ENCODE measurements at places on chromosomes 1 and 21. TPM values are rescaled to one million over a fixed set of nuclear protein-coding genes. Genes with fewer than 3 reads are reported as not detected.
A peak's percentile ranks its signal among the peaks of the same experiment; 100 is the strongest.

The SGIP1 gene
- 0.15 TPM for total RNA-seq

The MECR gene
- 42.9 TPM for total RNA-seq

The AIRE gene
- total RNA-seq: not detected

The WNT4 gene
- 1.5 TPM for total RNA-seq

The DEPDC1 gene
- 61.9 TPM for total RNA-seq

The MAEL gene
- not detected for total RNA-seq

The RGS21 gene
- total RNA-seq: not detected

The RNF186 gene
- total RNA-seq: not detected

DNA sequence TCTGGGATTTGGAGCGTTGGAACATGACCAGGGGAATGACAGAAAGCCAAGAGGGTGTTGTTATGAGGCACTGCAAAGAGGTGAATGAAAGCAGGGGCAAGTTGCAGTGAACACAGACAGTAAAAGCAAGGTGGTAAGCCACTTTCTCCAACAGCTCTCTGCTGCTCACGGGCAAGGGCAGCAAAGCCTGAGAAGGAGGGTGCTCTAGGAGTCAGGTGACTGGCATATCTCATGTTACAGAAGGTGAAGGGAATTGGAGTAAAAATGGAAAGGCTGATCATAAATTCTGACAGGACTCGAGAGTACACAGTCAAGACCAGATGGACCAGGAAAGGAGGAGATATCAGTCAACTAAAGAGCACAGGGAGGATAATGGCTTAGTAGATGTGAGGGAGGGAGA lies 14.5 kb downstream of the VAV3 start:
- no peaks in the 10 kb centered on the region for H3K4me1 ChIP-seq
- peaks cover 48% of the 10 kb centered on the region for H3K27me3 ChIP-seq
- no peak for DNase-seq
- no peak overlapping the region for H3K27ac ChIP-seq
- no peaks in the 10 kb centered on the region for H3K36me3 ChIP-seq

DNA sequence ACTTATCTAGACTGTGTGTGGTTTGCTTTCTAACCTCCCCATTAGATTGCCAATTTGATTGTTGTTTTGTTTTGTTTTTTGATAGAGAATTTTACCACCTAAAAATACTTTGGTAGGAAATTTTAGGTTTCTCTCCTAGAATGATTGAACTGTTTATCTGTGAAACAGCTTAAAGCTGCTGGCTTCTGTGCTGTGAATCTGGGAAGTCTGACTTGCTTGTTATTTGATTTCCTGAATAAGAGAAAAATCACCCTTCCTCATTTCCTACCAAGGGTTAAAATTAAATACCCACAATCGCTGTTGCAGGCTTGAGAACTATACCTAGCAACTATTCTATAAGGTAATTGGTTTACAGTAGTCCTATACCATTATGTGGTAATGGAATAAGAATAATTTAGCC lies 198.9 kb upstream of the CACYBP start:
- H3K36me3 ChIP-seq: no peaks in the 10 kb centered on the region
- H3K27ac ChIP-seq: no peak overlapping the region
- no peaks in the 10 kb centered on the region for H3K4me1 ChIP-seq
- no peak overlapping the region for H3K4me3 ChIP-seq

- H3K4me3 ChIP-seq: no peak overlapping the region
- no peak overlapping the region for H3K27ac ChIP-seq
- no peaks in the 10 kb centered on the region for H3K36me3 ChIP-seq
- H3K4me1 ChIP-seq: no peaks in the 10 kb centered on the region
- H3K27me3 ChIP-seq: no peaks in the 10 kb centered on the region
These were observed 2.6 kb downstream of the LRRC7 start for GRCh38 chr1:69570356-69570755.

DNA sequence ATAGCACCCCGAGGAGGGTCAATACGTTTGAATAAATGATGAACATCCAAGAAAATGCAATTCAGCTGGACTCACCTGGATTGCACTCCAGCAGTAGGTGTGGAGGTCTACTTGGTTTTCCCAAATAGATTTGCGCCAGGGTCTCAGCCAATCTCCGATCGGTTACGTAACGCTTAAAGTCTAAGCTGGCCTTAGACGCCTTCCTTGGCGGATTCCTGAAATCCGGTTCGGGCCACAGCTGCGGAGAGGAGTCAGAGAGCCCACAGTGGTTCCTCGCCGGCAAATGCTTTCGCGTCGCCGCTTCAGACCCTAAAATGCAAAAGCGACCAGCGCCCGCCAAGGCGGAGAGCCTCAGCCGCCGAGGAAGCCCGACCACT lies 322 bp downstream of the TFB2M start:
- no peak for DNase-seq
- H3K36me3 ChIP-seq: peaks cover 6% of the 10 kb centered on the region
- H3K4me1 ChIP-seq: peaks cover 16% of the 10 kb centered on the region

GRCh38 chr1:67979532-67979931 lies 70.9 kb downstream of the DIRAS3 start:
- no peak overlapping the region for H3K27ac ChIP-seq
- H3K36me3 ChIP-seq: no peaks in the 10 kb centered on the region
- peaks cover 10% of the 10 kb centered on the region for H3K4me1 ChIP-seq
- no peaks in the 10 kb centered on the region for H3K27me3 ChIP-seq

- H3K4me3 ChIP-seq: no peak overlapping the region
- no peak overlapping the region for H3K27ac ChIP-seq
- no peaks in the 10 kb centered on the region for H3K4me1 ChIP-seq
- DNase-seq: no peak
- no peaks in the 10 kb centered on the region for H3K36me3 ChIP-seq
These were observed 314.3 kb downstream of the HHIPL2 start for GRCh38 chr1:222233444-222234158.

GRCh38 chr1:60386249-60386648 lies 312.7 kb upstream of the C1orf87 start:
- no peak overlapping the region for H3K4me3 ChIP-seq
- DNase-seq: no peak
- H3K27ac ChIP-seq: no peak overlapping the region

DNA sequence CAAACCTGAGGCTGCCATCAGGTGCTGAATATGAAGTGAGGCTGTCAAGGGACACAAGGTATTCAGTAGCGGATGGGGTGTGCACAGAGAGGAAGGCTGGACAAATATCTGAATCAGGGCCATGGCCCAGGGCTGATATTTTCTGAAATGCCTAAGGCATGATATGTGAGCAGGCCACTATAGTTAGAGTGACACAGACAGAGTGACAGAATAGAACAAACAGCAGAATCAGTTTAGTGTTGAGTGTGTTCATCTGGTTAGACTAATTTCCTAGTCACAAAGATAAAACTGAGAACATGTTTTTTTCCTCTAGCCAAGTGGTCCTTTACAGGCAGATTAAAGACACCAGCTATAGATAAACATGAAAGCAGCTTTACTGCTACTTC lies 3.9 kb downstream of the OVAAL start:
- H3K4me3 ChIP-seq: no peak overlapping the region
- no peak overlapping the region for H3K27ac ChIP-seq
- DNase-seq: no peak
- H3K36me3 ChIP-seq: no peaks in the 10 kb centered on the region

DNA sequence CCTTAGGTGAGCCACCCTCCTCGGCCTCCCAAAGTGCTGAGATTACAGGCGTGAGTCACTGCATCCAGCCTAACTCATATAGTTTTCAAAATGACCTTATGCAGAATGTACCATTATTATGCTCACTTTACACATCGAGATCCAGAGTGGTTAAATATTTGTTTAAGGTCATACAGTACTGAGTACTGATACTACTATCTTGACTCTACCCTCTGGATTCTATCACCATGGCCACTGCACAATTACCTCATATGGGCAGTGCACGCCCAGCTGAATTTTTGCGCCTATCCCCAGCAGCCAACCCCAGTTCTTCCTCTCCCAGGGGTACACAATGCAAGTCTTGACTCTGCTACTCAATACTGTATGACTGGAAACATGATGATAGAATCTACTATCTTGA lies 56.7 kb downstream of the EDARADD start:
- DNase-seq: no peak
- no peaks in the 10 kb centered on the region for H3K4me1 ChIP-seq
- H3K27me3 ChIP-seq: no peaks in the 10 kb centered on the region
- H3K4me3 ChIP-seq: no peak overlapping the region

GRCh38 chr1:115123116-115123515 lies 33.8 kb upstream of the TSPAN2 start:
- H3K27ac ChIP-seq: no peak overlapping the region
- no peak overlapping the region for H3K4me3 ChIP-seq
- no peaks in the 10 kb centered on the region for H3K27me3 ChIP-seq
- H3K36me3 ChIP-seq: no peaks in the 10 kb centered on the region

GRCh38 chr1:19804831-19805251 lies 5.1 kb upstream of the TMCO4 start:
- DNase-seq: no peak
- H3K4me1 ChIP-seq: peaks cover 14% of the 10 kb centered on the region
- H3K27me3 ChIP-seq: no peaks in the 10 kb centered on the region
- no peak overlapping the region for H3K4me3 ChIP-seq

GRCh38 chr1:25209516-25209915 lies 22.8 kb downstream of the SYF2 start:
- no peak for DNase-seq
- no peaks in the 10 kb centered on the region for H3K4me1 ChIP-seq
- no peak overlapping the region for H3K4me3 ChIP-seq
- 0 out of 2 replicates have a peak, but pooled peaks cover 3% of the 10 kb centered on the region for H3K27me3 ChIP-seq
- no peaks in the 10 kb centered on the region for H3K36me3 ChIP-seq

- no peak for DNase-seq
- H3K36me3 ChIP-seq: no peaks in the 10 kb centered on the region
- H3K4me1 ChIP-seq: no peaks in the 10 kb centered on the region
- no peak overlapping the region for H3K27ac ChIP-seq
These were observed 168.1 kb downstream of the DUSP10 start for GRCh38 chr1:221573756-221574155.

- no peaks in the 10 kb centered on the region for H3K36me3 ChIP-seq
- no peak overlapping the region for H3K27ac ChIP-seq
- no peaks in the 10 kb centered on the region for H3K4me1 ChIP-seq
- H3K4me3 ChIP-seq: no peak overlapping the region
These were observed 440.9 kb downstream of the PRDM2 start for GRCh38 chr1:14140831-14141401.

GRCh38 chr21:46562964-46563607 lies 41.8 kb downstream of the S100B start:
- no peak overlapping the region for H3K27ac ChIP-seq
- no peak for DNase-seq
- H3K4me1 ChIP-seq: no peaks in the 10 kb centered on the region
- H3K36me3 ChIP-seq: peaks cover 6% of the 10 kb centered on the region
- no peaks in the 10 kb centered on the region for H3K27me3 ChIP-seq

GRCh38 chr1:26945728-26946127 lies 14.5 kb downstream of the KDF1 start:
- no peaks in the 10 kb centered on the region for H3K27me3 ChIP-seq
- peaks cover 17% of the 10 kb centered on the region for H3K4me1 ChIP-seq
- no peak for DNase-seq
- H3K27ac ChIP-seq: no peak overlapping the region
- no peak overlapping the region for H3K4me3 ChIP-seq
- H3K36me3 ChIP-seq: peaks cover 44% of the 10 kb centered on the region

GRCh38 chr1:6646499-6647148 lies 22.0 kb downstream of the THAP3 start:
- H3K36me3 ChIP-seq: peaks cover 7% of the 10 kb centered on the region
- H3K4me1 ChIP-seq: no peaks in the 10 kb centered on the region
- peak; percentile 19 for DNase-seq
- H3K27me3 ChIP-seq: no peaks in the 10 kb centered on the region

GRCh38 chr1:82019508-82019907 lies 218.8 kb downstream of the ADGRL2 start:
- no peak overlapping the region for H3K4me3 ChIP-seq
- no peak overlapping the region for H3K27ac ChIP-seq
- H3K36me3 ChIP-seq: no peaks in the 10 kb centered on the region
- H3K4me1 ChIP-seq: no peaks in the 10 kb centered on the region
- no peak for DNase-seq

DNA sequence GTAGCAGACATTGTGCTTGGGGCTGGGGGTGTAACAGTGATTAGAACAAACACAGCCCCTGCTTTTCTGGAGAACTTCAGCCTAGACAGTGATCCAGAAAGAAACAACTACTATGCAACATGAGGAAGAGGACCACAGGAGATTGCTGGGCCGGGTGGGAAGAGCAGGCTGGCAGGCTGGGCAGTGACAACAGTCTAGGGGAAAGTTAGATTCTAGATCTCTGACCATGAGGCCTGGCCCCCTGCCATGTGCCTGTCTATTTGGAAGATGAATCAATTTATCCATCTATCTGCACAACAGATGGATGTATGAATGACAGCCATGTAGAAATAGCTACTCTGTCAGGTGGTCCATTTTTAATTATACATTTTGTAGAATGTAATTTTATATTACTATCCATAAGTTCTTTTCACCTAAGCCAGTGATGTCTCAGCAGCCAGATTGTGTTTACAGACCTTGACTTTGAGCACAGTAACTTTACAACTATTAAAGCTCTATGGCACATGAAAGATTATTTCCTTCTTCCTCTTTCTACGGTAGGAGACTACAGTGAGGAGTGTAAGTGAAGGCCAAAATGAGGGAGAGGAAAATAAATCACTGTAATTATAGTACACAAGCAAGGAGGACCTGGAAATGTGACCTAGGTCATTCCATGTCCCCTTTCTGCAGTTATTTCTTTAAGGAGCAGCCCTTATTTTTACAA lies 15.5 kb downstream of the CLIC6 start:
- no peak overlapping the region for H3K4me3 ChIP-seq
- no peak overlapping the region for H3K27ac ChIP-seq
- H3K27me3 ChIP-seq: no peaks in the 10 kb centered on the region
- H3K4me1 ChIP-seq: no peaks in the 10 kb centered on the region
- DNase-seq: no peak

DNA sequence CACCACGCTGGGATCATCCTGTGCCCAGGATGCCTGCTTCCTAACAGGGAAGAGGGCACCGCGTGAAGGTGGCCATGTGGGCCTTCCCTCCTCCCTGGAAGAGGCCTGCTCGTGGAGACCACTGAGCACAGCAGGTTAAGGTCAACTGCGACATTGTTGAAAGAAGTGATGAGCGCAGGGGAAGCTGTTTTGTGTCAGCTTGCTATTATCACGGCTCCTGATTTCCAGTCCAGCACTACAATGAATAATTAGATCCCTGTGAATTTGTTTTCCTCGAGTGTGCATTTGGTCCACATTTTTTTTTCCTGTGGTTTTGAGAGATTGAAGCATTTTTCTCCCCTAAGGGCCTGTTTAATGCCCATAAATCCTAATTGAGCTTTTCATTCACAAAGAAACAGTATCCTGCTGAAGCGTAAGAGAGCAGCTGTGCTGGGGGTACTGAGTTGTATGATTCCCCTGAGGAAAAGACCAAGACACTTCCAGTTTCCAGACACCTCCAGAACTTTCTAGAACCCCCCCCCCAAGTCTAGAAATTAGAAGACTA lies 204.9 kb downstream of the KCNJ6 start:
- H3K27me3 ChIP-seq: no peaks in the 10 kb centered on the region
- no peak overlapping the region for H3K4me3 ChIP-seq
- DNase-seq: no peak
- H3K36me3 ChIP-seq: no peaks in the 10 kb centered on the region
- H3K4me1 ChIP-seq: no peaks in the 10 kb centered on the region

- H3K36me3 ChIP-seq: peaks cover 8% of the 10 kb centered on the region
- H3K27ac ChIP-seq: no peak overlapping the region
- H3K27me3 ChIP-seq: no peaks in the 10 kb centered on the region
These were observed 1.7 kb upstream of the ADAMTS4 start for GRCh38 chr1:161200421-161200991.
